ENCODE measurements at places on chromosomes 3 and 15.
A peak's percentile ranks its signal among the peaks of the same experiment; 100 is the strongest.

DNA sequence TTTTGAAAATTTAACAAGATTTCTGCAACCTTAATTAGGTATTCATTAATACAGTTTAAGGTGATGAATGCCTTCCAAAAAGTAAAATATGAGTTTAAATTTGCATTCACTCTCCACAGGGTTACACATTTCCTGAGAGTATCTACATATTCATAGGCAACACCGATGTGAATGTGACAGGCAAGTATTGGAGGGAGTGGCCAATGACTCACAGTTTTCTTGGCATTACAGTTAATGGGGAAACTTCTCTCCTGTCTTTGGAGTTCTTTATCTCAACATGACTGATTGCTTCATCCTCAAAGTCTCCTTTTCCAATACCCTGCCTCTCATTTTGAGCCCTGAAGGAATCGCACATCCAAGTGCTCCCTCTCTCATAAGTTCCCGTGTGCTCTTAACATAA, 181.9 kb upstream of the CHL1 start:
- no peak for DNase-seq

DNA sequence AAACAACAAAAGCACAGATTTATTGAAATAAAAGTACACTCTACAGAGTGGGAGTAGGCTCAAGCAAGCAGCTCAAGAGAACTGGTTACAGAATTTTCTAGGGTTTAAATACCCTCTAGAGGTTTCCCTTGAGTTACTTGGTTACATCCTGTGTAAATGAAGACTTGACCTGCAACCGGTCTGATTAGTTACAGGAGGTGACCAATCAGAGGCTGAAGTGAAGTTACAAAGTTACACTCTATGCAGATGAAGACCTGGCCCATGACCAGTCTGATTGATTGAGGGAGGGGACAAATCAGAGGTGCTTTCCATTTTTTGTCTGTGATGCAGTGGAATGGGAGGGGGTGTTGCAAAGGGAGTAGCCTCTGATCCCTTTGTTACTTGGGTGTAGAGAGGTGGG, 723.4 kb downstream of the ZPLD1 start:
- DNase-seq, result no peak

- peak; percentile 23 for DNase-seq
Measured at GRCh38 chr15:77187751-77188464, 117.0 kb upstream of the TSPAN3 start.

- DNase-seq, result no peak
Measured at GRCh38 chr15:70415398-70415797, 317.7 kb upstream of the TLE3 start.

DNA sequence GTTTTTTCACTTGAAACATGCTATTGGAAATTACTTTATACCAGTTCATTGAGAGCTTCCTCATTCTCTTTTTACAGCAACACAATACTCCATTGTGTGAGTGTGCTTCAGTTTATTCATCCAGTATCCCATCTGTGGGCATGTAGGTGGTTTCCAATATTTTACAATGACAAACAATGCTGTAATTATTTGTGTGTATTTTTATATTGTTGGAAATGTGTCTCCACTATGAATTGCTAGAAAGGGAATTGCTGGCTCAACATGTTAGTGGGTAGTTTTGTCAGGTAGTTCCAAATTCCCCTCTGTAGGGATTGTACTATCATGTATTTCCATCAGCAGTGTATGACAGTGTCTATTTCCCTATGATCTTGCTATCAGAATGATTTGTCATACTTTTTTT, 65.8 kb upstream of the MAGI1 start:
- no peak for DNase-seq

Measured in A172 (cell line).